Fibroblast of the aortic adventitia (primary cell): ENCODE measurements at places on chromosomes 2 and 18. TPM values are rescaled to one million over a fixed set of nuclear protein-coding genes. Genes with fewer than 3 reads are reported as not detected.
A peak's percentile ranks its signal among the peaks of the same experiment; 100 is the strongest.

Gene KIAA2012
- total RNA-seq, result not detected in 2 replicates

Gene CD8B
- not detected in 2 replicates for total RNA-seq

Gene TDRD15
- total RNA-seq, result not detected in 2 replicates

Gene FBLN7
- total RNA-seq, result 3.2 and 7.8 TPM in 2 replicates

Gene ERMN
- 0.18 TPM in 1 of 2 replicates, not detected in the other for total RNA-seq

DNA sequence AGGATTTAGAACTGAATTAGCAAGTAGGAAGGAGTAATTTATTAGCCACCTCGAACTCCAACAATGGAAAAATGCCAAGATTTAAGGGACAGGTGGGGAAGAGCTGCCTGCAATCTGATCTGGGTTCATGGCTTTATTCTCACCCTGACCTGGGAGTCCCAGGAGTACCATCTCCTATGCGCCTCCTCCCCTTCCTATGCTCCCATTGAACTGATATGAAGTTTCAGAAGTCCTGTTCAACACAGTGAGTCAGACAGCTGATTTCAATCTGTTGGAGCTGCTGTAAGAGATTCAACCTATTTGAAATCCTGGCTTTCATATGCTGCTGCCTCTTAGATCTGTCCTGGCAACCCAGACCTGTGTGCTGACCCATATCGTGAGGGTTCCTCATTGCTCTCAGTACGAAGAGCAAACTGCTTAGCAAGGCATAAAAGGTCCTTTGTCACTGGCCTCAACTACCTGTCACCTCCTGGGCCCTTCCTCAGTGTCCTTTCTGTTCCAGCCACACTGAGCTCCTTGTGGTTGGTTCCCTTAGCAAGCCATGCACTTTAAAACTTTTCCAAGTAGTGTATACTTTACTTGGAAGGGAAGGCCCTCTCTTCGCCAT lies 15.9 kb upstream of the CD28 start:
- peak; percentile 55 for DNase-seq

DNA sequence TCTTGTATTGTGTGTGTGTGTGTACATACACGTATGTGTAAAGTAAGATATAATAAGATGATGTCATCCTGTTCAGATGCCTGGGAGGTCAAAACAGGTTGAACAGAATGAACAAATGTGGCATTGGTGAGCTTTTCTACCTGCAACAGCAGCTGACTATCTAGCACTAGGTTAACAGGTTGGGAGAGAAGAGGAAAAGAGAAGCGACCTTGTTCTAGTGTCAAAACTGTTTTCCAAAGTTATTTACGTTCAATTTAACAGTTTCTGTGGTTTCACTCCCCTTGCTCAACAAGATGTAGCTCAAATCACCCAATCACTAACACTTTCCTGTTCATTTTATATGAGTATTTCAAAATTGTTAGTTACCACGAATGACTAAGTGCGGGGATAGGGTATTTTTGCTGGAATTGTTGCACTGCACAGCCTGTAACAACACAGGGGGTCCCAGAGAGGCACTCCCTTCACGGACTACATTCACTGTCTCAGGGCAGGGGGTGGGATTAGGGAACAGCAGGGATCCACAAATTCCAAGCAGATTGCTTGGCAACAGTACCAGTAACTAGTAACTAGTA lies 67.5 kb upstream of the DTNB start:
- DNase-seq, result no peak

DNA sequence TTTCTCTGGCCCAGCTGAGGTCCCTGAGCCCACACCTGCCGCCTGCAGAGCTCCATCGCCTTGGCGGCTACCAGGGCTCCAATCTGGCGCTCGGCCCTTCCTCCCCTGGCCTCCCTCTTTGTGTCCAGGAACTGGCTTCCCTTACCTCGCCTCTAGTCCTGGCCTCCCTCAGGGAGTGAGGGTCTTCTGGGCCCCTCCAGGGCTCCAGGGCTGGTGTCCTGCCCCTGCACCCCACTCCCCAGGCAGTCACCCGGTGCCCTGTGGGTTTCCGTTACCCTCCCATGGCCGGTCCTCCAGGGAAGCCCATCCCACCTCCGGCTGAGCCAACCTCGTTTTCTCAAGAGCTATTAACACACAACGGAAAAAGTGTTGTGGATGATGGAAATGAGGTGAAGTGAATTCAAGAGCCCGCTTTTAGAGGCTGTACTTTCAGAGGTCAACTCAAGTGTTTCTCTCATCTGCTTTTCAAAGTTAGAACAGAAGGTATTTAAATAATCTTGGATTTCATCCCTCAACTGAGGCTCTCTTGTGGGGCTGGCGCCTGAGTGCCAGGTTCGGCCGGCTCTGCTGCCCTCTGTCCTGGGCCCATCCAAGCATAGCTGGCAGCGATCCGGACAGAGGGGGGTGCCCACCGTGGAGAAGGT lies 131.9 kb downstream of the ASB1 start:
- DNase-seq, result no peak

GRCh38 chr18:10301831-10302483 lies 152.5 kb upstream of the APCDD1 start:
- DNase-seq, result no peak

- no peak for DNase-seq
These were observed 74.7 kb upstream of the MYT1L start for GRCh38 chr2:2405780-2406179.

Gene UGT1A10
- total RNA-seq, result 0.41 TPM in 1 of 2 replicates, not detected in the other

DNA sequence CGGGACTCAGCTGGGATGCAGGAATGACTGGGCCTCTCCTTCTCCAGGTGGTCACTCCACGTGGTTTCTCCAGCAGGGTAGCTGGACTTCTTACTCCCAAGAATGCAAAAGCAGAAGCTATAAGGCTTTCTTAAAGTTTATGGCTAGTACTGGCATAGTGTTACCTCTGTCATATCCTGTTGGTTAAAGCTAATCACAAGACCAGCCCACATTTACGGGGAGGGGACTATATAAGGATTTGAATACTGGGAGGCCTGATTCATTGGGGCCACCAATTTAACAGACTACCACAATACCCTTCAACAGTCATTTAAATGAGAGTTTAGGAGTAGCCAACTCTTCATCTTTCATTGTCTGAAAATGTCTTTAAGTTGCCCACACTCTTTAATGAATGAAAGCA lies 94.4 kb upstream of the TSPYL6 start:
- no peak for DNase-seq

DNA sequence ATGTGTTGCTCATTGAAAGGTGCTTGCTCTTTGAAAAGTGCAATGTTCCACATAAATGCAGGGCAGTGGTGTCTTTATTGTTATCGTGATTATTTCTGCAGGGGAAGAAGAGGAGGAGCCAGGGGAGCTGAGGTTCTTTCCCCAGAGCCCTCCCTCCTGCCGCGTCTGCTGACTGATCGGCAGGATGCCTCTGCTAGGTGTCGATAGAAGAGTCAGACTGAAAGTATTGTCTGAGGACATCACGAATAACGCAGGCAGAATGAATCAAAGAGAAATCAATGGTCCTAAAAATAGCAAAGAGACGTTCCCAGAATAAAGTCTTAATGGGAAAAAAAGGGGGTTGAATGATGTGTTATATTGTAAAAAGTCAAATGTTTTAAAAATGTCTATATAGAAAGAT lies 47.4 kb upstream of the SIX3 start:
- DNase-seq, result no peak

Gene EML6
- 0.49 and 2.8 TPM in 2 replicates for total RNA-seq

- peak; percentile 16 for DNase-seq
These were observed 147.0 kb upstream of the KLHL14 start for GRCh38 chr18:32919799-32920198.

DNA sequence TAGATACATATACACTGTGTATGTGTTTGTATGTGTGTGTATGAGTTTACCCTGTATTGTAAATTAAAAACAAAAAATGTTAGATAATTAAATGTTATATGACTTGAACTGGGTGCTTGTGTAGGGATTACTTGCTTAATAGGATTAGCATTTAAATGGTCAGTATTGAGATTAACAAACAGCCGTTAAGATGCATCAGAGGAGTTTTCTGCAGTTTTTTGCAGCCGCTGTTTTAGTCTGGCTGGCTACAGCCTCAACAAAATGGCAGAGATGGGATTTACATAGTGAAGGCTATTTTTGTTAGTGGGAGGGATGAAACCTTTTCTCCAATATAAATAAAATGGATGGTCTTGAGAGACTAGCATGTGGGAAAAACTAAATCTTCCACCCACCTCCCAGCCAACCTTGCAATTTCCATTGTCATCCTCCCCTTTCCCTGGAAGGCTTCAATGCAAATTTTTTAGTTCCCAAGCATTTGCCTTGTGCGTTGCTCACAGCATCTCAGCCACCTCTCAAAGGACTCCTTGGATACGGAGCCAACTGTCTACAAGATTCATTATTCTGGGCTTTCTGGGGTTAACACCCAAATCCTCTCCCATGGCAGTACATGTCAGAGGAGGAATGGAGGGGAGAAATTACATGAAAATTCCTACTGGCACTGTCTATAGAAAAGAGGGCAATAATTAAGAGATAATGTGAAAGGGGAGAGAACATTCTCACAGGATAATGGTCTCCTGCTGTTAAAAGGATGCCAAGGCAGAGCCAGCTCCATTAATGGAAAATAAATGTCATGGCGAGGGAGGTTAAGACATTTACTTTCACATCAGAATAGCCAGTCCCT lies 351.9 kb downstream of the CDH2 start:
- DNase-seq, result no peak

Gene C2orf81
- total RNA-seq, result 1.9 and 2.8 TPM in 2 replicates

Gene INHA
- total RNA-seq, result 0.18 and 2.0 TPM in 2 replicates

Gene ABCB11
- not detected in 2 replicates for total RNA-seq

GRCh38 chr2:45382744-45383143 lies 228.3 kb downstream of the SRBD1 start:
- DNase-seq, result peak; percentile 71

- DNase-seq, result no peak
These were observed 27.1 kb downstream of the CREG2 start for GRCh38 chr2:101360232-101360631.

Gene DRC1
- total RNA-seq, result not detected in 2 replicates

Gene IL36A
- total RNA-seq, result 2.0 TPM in 1 of 2 replicates, not detected in the other

DNA sequence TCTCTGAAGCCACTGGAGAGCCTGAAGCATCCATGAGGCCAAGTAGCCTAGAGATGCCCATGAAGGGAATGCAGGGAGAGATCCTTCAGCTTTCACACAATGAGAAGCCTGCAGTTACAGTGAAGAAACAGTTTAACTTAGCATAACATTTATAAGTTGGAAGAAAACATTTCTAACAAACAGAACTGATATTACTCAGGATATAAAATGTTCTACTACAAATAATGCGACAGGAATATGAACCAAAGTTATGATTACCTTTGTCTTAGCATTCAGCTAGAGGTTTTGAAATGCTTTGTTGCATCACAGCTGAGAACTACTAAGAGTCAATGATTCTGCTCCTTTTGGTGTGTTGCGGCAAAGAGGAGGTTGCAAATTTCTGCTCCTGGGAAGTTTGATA lies 6.9 kb upstream of the KYNU start:
- no peak for DNase-seq

GRCh38 chr2:197145471-197146056 lies 165.0 kb downstream of the ANKRD44 start:
- no peak for DNase-seq

DNA sequence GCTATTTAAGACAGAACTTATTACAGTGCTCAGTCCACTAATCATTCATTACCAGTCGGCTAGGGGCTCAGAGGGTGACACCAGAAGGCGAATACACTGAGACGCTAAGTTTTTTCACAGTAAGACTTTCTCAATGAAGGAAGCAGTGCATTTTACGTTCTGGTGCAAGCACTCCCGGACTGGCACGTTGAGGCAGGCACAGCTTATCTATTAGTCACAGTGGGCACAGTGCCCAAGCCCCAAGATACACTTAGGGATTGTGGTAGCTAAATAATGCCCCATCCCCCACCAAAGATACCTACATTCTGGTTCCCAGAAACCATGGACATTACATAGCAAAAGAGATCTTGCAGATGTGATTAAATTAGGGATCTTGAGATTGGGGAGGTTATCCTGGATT lies 32.6 kb upstream of the BCL11A start:
- DNase-seq, result no peak

DNA sequence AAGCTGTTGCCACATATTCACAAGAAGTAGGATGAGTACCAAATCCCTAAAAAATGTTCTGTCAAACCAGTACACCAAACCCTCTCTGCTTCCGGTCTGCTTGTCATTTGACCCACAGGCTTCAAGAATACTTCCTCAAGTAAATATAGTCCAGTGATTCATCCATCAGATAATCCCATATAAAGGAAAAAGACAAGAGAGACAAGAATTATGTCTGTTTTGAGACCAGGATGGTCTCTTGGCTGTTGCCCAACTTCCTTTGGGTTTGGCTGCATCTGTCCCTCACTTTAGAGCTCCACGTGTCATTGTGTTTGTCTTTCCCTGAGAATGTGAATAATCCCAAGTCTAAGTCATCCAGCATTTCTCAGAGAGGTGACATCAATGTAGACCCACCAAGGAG lies 91.5 kb upstream of the NRP2 start:
- peak; percentile 16 for DNase-seq

- no peak for DNase-seq
These were observed 25.0 kb upstream of the CXXC1 start for GRCh38 chr18:50312296-50313030.

Gene RGPD5
- 15.5 and 18.2 TPM in 2 replicates for total RNA-seq

DNA sequence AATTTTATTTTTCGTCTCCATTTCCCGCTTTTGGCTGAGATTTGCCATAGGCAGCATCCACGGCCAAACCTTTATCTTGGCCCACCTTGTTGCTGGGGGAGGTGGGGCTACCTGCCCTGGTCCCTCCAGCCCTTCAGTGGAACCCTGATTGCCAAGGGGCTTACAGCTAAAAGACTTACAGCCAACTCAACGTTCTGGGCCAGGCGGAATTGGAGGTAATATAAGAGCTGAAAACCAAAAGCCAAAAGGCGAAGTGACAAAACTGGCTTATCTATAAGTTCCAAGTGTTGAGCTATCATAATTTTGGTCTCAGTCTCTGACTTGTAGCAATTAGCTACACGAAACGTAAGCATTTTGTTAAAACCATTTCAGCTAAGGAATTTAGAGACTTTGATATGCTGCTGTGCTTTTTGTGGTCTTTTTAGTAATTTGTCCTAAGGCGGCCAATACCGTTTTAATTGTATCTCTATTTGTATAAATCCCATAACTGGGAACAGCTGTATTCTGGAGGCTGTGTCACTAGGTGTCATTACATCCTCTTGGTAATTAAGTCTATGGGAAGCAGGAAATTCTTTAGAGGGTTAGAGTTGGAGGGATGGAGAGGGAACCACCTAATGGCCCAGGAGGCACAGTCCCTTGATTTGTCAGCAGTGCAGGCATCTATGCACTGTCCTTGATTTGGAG lies 24.0 kb downstream of the PDCD1 start:
- DNase-seq, result no peak

Gene AQP12A
- total RNA-seq, result not detected in 2 replicates

- no peak for DNase-seq
These were observed 23.3 kb upstream of the NFATC1 start for GRCh38 chr18:79372461-79372860.
